ENCODE measurements at places on chromosomes 5 and 9. TPM values are rescaled to one million over a fixed set of nuclear protein-coding genes. Genes with fewer than 3 reads are reported as not detected.

Gene RNF183
- not detected for total RNA-seq

GRCh38 chr9:69771775-69772418, 12.1 kb upstream of the PTAR1 start:
- peak; percentile 90 for DNase-seq

DNA sequence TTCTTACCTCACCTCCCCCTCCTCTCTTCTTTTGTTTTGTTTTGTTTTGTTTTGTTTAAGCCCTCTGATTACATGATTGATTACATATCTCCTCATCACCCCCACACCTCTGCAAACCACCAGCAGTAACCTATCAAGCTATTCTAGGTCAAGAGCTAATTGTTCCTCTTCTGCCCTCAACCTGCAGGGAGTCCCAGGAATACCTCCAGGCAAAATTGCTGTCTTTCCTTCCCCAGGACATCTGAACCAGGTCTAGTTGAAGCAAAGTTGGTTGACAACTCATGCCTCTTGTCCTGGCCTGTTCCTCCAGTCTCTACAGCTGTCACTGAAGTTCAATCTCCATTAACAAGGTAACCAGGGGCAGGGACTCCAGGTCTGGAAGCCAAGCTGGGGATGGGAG, 80.0 kb upstream of the PTGER4 start:
- DNase-seq: no peak

Gene BSPRY
- total RNA-seq: not detected

Gene KCNT1
- not detected for total RNA-seq

Gene FSD1L
- total RNA-seq: 2.9 TPM

DNA sequence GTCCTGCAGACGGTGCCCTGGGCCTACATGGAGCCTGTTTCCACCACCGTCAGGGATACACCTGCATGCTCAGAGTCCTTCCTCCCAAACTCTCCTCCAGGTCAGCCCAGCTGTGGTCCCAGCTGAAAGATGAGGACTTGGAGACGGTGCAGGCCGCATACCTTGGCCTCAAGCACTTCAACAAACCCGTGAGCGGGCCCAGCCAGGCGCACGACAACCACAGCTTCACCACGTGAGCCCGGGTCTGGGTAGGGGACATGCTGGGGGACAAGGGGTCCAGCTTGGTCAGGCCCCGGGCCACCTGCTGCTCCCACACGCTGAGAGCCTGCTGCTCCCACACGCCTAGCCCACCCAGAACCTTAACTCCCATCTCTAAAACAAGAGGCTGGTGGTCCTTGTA, 16.6 kb upstream of the CARD19 start:
- no peak for DNase-seq

- DNase-seq: no peak
Measured at GRCh38 chr5:102888483-102888882, 133.4 kb downstream of the PAM start.

DNA sequence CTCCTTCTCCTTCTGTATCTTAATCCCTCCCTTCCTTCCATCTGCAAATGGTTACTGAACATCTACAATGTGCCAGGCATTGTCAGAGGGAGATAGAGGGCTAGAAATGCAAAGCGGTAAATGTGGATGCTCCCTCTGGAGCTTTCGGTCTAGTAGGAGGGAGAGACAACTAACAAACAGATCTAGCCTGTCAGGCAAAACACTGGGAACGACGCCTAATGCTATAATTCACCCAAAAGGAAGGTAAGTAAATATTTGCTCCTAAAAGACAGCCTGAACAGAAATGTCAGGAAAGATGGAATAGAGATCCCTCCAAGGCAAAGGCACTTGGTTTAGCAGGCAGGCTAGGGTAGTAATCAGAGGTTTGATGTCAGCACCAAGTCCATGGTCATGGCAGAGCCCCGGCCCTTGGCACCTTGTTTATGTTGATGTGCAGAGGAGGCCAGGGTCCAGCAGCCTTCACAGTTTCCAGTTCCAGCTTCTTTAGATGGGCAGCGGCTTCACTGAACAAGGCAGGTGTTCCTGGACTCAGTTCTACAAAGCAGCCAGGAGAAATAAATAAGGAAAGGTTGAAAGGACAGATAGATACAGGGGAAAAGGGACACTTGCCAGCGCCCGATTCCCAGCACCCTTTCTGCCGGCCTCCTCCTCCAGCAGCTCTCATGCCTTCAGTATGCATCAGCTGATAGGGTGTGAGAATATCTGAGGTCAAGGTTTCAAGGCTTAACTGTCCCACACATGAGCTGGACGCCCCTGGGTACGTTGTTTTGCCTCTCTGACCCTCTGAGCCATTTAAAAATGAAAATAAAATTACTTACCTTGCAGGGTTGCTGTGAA, 46.5 kb upstream of the FRRS1L start:
- DNase-seq: no peak

DNA sequence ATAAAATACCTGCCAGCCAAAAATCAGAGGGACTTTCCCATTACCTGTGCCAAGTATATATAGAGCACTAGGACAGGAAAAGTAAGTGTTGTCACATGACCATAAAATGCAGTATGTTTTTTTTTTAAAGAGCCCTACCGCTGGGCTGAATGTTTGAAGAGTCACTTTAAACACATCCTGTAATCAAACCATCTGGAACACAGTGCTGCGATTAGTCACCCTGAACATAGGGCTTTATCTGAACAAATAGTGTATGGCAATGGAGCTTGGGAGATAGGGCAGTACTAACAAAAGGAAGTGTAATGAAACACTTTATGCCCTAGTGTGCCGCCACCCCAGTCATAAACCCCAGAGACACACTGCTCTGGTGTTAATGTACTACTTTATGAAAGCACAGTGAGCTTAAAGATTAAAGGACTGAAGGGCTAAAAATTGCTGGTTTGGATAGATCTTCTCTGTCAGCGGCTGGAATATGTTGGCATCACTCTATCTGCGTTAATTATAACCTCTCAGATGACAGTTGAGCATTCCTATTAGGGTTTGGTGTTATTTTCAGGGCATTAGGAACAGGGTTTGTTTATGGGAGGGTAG, 90.4 kb downstream of the ZNF608 start:
- DNase-seq: peak; percentile 94

Gene DPYSL3
- 50.2 TPM for total RNA-seq

- DNase-seq: peak; percentile 50
Measured at GRCh38 chr9:21317956-21318923, 13.1 kb upstream of the IFNA5 start.

GRCh38 chr9:90142580-90142979, 500.0 kb downstream of the DIRAS2 start:
- peak; percentile 25 for DNase-seq

DNA sequence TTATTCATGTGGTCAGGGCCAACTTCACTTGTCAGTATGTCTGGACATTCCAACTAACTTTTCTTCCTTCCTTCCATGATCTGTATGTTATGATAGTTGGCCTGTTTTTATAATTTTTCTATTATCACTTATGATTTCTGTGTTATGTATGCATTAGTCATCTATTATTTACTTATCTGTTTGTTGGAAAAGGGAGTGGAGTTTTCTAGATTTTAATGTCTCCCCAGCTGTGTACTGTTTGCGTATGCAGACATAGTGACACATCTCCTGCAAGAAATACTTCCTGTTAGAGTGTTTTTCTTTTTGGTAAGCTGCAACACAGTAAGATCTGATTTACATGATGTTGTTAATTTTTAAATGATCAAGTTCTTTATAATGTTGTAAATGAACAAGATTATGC, 8.7 kb upstream of the INSYN2B start:
- DNase-seq: peak; percentile 16

DNA sequence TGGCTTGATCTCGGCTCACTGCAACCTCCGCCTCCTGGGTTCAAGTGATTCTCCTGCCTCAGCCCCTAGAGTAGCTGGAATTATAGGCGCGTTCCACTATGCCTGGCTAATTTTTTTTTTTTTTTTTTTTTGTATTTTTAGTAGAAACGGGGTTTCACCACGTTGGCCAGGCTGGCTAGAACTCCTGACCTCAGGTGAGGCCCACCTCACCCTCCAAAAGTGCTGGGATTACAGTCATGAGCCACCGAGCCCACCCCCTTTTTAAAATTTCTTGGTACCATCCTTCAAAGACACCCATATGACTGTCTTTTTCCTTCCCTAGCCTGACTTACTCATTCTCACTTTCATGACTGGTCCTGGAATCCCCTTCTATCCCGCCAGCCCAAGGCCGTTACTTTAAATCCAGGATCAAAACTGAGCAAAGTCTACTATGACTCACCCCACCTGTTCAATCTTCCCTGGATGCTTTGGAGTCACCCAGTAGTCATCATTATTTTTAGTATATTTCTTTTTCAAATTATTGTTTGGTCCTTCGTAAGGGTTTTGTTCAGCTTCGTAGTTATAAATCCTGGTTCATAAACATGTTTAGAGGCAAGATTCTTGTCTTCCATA, 1.2 kb upstream of the TBCA start:
- DNase-seq: peak; percentile 49

Gene SLC36A3
- not detected for total RNA-seq

DNA sequence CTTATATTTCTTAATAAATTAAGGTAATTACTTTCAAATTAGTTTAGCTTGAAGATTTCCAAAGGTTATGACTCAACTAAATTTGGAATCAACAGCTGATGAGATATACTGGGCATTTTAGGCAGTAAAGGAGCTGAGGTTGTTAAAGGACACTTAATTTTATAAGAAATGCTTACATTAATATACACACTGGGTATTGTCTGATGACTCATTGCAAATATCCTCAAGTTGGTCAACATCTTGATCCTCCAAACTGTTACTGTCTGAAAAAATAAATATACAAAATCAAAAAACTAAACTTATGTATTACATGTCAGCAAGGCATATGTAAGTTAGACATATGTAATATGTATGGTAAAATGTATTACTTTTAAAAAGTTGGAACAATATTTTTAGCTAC, 3.4 kb downstream of the GFM2 start:
- peak; percentile 1 for DNase-seq

GRCh38 chr9:93645149-93645889, 68.9 kb downstream of the PHF2 start:
- DNase-seq: no peak

GRCh38 chr9:110248361-110248760, 7.9 kb downstream of the TXN start:
- DNase-seq: no peak

DNA sequence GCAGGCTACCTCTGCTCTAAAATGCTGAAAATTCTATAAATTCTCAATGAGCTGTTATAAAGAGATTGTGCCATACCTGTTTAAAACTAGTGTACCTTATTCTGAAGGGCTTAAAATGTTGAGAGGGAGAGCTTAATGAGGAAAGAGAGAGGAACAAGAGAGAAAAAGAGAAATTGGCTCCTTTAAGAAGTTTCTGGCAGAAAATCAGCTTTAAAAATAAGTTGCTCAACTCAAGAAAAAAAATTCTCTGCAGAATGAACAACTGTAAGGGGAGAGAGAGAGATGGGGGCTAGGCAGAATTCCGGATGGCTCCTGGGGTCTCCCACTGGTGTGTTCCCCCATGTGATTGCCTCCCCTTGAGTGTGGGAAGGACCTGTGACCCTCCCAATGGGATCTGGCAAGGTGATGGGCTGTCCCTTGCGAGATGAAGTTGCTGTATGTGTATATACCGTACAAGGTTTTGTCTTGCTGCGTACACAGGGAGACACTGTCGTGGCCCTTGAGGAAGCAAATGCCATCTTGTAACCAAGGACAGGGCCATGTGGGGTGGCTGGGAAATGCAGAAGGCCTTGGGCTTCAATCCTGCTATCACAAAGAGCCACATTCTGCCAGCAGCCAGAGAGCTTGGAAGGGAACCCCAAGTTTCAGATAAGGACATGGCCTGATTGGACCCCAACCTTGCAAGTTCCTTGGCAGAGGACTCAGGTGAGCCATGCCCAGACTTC, 64.3 kb upstream of the S1PR3 start:
- DNase-seq: no peak

GRCh38 chr9:136658849-136659535, 3.7 kb upstream of the EGFL7 start:
- DNase-seq: no peak
